ENCODE measurements at places on chromosomes 5 and 9.

DNA sequence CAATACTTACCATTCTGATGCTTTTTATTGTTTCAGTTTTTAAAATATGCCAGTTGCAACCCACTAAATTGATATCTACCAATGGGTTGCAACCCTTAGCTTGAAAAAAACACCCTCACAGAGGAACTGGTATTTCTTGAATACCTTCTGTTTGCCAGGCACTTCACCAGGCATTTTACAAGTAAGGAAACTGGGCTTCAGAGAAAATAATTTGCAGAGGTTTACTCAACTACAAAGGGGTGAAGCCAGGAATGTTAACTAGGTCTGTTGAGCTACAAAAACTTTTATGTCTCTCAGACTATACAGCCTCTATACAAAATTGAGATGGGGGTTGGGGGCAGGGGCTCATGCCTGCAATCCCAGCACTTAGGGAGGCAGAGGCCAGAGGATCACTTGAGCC, 65.0 kb downstream of the STX17 start:
- DNase-seq, result no peak

DNA sequence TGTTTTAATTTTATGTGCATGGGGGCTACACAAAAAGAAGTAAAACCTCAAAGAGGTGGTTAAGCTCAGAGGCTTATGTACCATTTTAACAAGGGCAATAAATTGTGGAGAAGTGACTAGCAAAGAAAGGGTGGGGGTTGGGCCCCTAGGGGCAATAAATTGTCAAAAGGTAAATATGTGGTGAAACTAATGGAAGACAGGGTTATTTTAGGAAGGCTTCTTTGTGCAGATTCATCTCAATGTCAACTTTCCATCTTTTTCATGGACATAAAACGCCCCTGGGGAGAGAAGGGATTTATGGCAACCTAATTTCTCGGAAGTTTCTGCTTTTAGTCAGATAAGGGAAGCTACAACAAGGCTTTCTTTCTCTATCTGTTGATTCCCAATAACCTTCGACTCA, 42.5 kb upstream of the GOLM1 start:
- DNase-seq, result no peak

GRCh38 chr5:127076315-127077129, 3.2 kb upstream of the C5orf63 start:
- peak; percentile 28 for DNase-seq

DNA sequence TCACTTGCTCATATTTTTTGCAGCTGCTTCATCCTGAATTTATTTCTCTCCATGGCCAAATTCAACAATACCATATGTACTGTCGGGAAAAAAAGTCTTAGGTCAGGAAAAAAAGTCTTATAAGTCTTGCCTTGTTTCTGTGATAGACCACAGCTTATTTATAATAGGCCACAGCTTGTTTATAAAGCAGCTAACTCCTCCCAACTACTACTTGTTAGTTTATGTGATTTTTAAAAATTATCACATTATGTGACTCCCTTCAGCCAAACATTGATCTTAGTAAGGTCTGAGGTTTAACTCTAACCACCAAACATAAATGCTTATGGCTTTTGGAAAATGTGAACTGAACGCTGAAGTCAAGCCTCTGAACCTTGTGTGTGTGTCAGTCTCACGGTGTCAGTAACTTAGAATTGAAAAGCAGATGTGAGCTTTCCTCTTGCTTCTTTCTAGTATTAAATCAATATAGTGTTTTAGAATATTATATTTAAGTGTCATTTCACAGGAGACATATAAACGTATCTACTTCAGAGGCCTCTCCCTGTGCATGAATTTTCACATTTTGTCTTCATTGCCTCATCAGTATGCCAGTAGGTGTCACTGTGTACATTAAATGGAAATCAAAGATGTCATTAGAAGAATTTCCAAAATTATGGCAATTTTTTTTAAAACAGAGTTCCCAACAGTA, 51.3 kb downstream of the SNX24 start:
- peak; percentile 40 for DNase-seq

- DNase-seq, result peak; percentile 20
These were observed 713.6 kb downstream of the TLE4 start for GRCh38 chr9:80285326-80285725.

DNA sequence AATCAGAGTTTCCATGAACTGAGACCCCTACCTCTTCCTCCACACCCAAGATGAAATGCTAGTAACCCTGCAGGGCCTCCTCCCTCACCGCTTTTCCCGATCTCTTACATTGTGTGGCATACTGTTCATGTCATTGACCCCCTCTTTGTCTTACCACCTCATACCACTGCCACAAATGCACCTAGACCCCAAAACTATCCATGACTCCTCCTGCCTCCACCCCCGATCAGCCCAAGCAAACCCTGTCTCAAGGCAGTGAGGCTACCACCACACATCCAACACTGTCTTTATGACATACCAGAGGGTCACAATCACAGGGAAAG, 55.7 kb downstream of the PLAC8L1 start:
- no peak for DNase-seq

DNA sequence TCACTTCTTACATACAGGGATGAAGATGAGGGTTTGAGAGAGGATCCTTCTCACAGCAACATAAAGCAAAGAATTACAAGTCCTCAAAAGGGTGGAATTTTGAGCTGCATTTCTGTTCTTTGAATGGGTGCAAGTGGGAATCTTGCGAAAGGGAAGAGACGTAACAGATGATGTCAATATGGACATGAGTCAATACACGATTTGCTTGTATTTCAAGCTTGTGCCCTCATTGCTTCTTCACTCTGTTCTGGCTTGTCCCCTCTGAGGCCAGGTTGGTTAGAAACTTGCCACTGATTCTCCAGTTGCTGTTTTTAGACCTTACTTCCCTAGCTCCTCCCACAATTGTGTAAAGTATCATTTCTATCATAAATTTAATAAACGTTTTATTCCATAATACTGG, 104.8 kb upstream of the CLINT1 start:
- no peak for DNase-seq

- DNase-seq, result no peak
These were observed 29.2 kb upstream of the NSMF start for GRCh38 chr9:137488327-137488653.

- DNase-seq, result no peak
These were observed 729 bp upstream of the TMEM38B start for GRCh38 chr9:105693435-105694189.

DNA sequence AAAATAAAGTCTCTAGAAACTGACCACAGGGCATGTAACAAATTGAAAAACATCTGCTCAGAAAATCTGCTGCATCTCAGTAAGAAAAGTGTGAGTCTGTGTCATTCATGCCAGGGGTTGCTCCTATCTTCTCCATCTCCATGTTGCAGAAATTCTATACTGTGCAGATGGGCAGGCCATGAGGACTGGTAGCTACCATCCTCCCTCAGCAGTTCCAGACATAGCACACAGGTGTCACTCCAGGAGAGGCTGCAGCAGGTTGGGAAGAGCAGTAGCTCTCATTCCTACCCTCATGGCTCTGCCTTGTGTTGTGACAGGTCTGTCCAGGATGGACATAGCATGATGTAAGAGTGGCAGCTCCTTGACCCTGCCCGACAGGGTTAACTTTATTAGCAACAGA, 173.4 kb downstream of the NDUFS4 start:
- DNase-seq, result no peak

- no peak for DNase-seq
These were observed 3.8 kb downstream of the SPRY4 start for GRCh38 chr5:142320851-142321560.

DNA sequence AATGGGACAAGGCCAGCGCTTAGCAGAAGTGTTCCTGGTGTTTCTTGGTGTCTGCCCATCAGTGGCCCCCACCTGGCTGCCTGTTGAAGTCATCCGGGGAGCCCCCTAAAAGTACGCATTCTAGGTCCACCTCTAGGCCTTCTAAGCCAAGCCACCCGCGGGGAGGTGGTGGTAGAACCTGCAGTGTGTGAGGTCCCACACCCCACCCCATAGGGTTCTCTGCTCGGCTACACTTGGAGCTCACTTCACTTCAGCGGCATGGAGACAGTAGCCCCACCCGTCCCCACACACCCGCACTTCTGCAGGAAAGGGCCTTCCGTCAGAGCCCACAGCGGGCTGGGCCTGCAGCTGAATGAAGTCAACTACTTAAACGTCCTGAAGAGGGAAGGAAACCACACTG, 29.6 kb upstream of the FCN2 start:
- no peak for DNase-seq

Measured in fibroblast of skin of scalp (primary cell).